Fibroblast of upper back skin (primary cell): ENCODE measurements at places on chromosomes 12 and 14.

DNA sequence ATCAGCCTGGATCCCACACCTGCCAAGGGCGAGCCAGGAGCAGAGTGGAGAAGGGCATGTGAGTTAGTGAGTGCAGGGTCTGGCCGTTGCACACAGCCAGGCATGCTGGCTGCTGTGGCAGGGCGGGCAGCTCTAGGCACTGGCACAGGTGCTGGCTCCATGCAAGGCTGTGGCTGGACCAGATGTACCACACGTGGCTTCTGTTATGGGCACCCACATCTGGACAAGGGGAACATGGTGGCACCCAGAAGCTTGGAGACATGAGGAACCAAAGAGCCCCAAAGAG, 20.1 kb downstream of the SERPINA3 start:
- no peak for DNase-seq

GRCh38 chr12:51549637-51550036, 41.4 kb upstream of the SCN8A start:
- peak; percentile 59 for DNase-seq

GRCh38 chr14:85535991-85536832, 6.3 kb downstream of the FLRT2 start:
- peak; percentile 76 for DNase-seq

DNA sequence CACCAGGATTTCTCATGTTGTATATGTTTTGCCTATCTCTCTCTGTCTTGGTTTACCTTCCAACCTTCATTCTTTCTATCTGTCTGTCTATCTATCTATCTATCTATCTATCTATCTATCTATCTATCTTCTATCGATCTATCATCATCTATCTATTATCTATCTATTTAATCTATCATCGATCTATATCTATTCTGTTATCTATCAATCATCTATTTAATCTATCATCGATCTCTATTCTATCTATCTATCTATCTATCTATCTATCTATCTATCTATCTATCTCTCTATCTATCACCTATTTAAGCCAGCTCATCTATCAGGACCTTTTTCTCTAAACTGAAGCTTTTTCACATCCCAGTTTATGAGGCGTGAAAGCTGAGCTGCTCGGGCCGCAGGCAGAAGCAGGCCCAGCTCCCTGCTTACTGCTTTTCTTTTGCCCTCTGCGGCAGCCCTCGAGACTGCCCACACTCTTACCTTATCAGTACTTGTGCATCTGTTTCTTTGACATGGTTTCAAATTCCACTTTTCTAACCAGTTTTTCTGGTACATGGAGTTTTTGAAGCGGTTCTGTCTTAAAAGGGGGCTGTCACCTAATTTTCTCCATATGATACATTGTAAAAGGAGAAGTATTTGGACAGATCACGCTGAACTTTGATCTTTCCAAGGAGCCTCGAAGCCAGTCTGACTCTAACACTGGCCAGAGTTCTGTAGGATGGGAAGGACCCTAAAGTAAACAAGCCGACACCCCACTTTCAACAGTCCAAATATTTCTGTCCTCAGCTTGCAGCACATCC, 44.4 kb upstream of the GSG1 start:
- DNase-seq: no peak

DNA sequence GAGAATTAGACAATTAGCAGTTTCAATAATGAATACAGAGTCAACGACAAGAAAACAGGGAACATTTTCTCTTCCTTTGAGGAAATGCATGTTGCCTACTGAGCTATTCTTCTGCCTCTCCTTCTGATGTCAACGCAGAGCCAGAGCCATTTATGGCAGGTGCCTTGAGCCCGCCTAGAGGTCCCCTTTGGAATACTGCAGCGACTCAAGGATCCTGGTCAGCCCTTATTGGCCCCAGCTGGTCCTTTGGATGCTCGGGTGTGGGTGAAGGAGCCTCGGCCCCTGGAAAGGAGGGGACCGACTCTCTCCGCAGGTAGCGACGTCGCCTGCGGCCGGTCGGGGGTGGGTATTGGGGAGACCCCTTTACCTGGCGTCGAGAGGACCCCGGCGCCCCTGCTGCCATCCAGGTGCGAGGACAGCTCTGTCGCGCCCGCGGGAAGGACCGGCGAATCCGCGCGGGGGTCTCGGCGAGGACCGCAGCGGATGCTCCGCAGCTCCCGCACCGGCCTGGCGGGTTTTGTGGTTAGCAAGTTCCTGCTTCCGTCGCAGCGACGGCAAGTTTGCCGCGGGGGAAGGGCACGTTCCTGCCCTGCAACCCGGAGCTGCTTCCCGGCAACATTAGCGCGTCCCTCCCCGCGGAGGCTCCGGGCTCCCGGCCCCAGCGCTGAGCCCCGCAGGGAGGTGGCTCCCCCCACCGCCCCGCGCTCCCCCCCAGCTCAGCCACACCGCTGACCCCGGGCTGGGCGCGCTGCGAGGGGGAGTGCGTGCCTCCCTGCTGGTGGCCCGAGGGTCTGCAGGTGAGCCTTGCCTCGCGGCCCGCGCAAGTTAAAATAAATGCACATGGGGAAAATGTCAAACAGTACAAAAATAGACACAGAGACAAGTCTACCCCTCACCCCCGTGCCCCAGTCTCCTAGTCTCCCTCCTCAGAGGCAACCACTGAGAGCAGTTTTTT, at the start of gene MANSC1:
MANSC1 (minus strand) TSS at position 532 of the 955 bp plus-strand sequence. CDS start 6,928 bp downstream, outside the sequence.
- peak; percentile 25 for DNase-seq

GRCh38 chr12:15534874-15535273, 212.6 kb downstream of the PTPRO start:
- peak; percentile 7 for DNase-seq

GRCh38 chr14:85695300-85695699, 165.4 kb downstream of the FLRT2 start:
- DNase-seq: no peak

DNA sequence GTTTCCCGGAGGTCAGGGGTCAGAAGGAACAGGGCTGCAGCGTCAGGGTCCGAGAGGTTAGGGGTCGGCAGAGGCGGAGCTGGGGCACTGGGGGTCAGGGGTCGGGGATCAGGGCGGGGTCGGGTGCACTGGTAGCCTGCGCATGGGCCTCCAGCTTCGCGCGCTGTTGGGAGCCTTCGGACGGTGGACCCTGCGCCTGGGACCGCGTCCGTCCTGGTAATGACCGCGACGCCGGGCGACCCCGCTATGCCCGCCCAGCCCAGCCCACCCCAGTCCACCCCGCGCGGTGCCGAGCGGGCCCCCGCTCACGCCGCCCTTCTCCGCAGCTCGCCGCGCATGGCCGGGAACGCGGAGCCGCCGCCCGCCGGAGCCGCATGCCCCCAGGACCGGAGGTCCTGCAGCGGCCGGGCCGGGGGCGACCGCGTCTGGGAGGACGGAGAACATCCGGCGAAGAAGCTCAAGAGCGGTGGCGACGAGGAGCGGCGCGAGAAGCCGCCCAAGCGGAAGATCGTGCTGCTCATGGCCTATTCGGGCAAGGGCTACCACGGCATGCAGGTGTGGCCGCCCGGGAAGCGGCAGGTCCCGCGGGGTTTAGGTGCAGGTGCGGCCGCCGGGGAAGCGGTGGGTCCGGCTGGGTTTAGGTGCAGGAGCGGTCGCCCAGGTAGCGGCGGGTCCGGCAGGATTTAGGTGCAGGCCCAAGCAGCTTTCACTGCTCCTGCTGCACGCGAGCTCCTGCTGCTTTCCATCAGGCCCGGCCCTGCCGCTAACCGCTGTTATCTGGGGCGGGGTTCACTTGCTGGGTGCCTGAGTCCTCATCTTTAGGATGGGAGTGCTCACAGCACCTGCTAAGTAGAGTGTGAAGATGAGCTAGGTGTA, 743 bp downstream of the PUS1 start:
- no peak for DNase-seq

DNA sequence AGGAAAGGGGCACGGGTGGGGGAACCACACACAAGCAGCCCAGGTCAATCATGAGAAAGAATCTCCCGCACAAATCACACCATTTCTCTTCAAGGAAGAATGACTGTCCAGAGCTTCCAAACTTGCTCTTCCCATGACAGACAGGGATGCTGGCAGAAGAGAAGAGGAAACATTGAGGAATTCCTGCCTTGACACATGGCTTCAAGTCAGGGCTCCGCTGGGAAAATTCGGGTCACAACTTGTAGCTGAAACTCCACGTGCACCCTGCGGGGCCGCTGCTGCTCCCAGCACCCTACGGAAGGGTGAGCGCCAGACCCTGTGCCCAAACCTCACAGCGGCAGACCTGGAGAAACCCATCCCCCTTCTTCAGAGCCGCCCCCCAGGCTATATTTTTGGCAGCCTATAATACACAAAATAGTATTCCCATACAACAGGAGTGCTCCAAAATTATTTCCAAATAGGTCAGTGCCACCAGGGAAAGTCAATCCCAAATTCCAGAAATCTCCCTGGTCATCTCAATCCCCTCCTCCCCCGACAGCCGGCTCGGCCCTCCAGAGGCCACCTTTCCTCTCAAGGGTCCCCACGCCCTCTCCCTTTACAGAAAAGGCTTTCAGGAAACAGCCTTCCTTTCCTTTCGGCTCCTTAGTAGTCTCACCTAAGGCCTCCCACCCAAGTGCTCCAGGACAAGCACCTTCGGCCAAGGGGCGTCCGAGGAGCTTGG, 1.3 kb downstream of the TMEM132D start:
- DNase-seq: no peak

GRCh38 chr14:101007004-101007614, 103.6 kb upstream of the RTL1 start:
- DNase-seq: no peak

DNA sequence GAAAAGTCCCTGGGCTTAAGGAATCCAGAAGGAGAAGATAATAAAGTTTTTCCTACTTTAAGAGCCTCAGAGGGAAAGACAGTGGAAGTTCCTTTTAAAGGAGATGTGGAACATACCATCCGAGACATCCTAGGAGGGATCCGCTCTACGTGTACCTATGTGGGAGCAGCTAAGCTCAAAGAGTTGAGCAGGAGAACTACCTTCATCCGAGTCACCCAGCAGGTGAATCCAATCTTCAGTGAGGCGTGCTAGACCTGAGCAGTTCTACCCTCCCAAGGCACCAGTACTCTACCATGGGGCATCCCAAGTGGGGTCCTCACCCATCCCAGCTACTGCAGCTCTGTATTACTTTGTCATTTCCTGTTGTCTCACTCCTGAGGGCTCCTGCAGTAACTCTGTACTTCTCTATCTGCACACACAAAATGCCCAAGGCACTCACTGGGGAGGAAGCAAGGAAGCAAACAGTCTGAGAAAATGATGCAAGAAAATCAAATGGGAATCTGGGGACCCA, 3.8 kb downstream of the TINF2 start:
- no peak for DNase-seq

- no peak for DNase-seq
These were observed 8.0 kb downstream of the ANKS1B start for GRCh38 chr12:99976762-99977161.

- DNase-seq: no peak
These were observed 40.9 kb downstream of the RERG start for GRCh38 chr12:15180325-15180724.

DNA sequence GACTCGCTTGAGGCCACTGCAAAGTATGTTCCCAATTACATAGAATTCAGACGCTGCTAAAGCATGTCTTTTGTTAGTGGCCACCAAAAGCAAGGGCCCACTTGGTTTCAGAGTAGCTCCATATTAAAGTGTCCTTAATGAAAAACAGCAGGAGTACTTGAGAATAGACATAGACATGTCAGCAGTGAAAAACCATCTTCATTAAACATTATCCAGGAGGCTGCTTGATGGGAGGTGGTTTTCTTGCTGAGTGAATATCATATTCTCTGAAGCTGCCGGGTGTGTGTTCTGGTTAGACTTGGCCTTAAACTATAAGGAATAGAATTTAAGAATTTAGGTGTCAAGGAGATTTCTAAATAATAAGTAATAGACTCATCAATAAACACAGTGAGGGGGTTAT, 79.5 kb upstream of the CCDC198 start:
- peak; percentile 12 for DNase-seq

- peak; percentile 93 for DNase-seq
These were observed 4.4 kb downstream of the ZBTB42 start for GRCh38 chr14:104805326-104805678.

DNA sequence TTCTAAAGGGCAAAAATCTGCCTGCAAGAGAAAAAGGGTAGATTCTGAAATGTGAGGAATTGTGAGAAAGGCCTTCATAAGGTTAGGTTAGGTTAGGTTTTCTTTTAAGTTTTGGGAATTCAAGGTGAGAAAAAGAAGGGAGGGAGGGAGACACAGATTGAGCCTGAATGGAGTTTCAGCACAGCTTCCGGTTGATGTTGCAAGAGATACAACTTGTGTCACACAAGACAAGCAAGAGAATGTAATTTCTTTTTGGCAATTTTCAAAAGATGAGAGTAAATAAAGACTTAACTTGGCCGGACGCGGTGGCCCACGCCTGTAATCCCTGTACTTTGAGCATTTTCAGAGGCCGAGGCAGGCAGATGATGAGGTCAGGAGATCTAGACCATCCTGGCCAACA, 63.8 kb downstream of the CPSF2 start:
- no peak for DNase-seq

- DNase-seq: no peak
These were observed 333.6 kb downstream of the TMEM121 start for GRCh38 chr14:105859717-105860614.
